ENCODE measurements at places on chromosomes 7 and 10.

- no peak for DNase-seq
Observed at GRCh38 chr7:67550801-67551436, 554.3 kb downstream of the TYW1 start.

DNA sequence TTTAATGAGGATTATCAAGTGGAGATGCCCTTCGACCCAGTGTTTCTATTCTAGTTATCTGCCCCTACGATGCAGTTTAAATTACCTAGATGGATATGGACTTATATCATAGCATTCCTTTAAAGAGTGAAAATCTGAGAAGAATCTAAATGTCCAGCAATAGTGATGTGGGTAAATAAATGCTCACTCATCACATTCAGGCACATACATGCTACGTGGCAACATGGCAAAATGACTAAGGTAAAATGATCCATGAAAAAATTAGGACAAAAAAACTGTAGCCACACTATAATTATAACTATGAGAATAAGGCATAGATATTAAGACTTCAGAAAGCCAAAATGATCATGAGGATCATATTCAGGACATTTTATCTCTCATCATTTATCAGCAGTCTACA lies 82.4 kb upstream of the PDE1C start:
- DNase-seq, result no peak

DNA sequence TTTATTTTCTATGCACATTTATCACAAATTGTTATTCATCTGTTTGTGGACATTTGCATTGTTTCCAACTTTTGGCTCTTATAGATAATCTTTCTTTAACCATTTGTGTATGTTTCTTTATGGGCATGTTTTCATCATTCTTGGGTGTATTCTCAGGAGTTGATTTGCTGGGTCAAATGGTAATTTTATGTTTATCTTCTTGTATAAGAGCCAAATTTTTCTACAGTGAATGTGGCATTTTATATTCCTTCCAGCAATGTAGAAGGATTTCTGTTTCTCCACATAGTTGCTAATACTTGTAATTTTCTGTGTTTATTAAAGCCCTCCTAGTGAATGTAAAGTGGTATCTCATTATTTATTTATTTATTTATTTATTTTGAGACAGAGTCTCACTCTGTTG lies 21.8 kb downstream of the CYP2C19 start:
- DNase-seq, result no peak

GRCh38 chr10:15188603-15189002 lies 20.1 kb upstream of the NMT2 start:
- no peak for DNase-seq

DNA sequence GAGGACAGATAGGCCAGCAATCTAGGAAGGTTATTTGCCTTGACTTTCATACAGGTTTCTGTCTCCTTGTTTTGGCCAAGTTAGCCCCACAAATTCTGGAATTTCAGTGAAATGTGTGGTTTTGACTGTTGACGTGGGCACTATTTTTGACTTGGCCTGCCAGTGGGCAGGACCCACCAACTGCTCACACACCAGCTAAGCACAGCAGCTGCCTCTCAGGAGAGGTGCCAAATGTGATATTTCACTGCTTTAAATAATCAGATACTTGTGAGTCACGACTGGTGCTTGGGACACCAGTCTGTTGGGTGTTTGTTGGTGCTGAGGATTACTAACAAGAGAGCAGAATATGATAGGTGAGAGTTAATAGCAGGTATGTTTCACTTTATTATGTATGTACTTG lies 409.7 kb upstream of the MTPN start:
- DNase-seq, result no peak
